ENCODE measurements at places on chromosomes 16 and 17.

DNA sequence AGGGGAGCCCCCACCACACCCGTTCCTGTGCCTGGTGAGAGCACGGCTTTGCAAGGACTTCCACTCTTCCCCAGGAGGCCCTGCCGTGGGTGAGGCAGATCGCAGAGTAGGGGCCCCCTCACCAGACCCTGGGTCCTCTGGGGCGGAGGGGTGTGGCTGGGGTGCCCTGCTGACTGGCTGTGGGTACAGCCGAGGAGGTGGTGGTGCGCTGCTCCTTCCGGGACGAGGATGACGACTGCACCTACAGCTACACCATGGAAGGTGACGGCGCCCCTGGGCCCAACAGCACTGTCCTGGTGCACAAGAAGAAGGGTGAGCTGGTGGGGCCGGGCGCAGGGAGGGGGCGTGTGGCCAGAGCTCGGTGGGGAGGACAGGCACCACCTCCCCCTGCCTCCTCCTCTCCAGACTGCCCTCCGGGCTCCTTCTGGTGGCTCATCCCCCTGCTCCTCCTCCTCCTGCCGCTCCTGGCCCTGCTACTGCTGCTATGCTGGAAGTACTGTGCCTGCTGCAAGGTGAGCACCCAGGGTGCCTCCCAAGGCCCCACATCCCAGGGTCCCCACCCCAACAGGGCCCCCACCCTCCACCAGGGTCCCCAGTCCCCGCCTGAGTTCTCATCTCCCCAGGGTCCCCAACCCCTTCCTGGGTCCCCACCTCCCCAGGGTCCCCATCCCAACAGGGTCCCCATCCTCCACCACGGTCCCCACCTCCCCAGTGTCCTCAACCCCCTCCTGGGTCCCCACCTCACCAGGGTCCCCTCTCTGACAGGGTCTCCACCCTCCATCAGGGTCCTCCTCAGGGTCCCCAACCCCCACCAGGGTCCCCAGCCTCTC is 16.1 kb downstream of the ITGB4 start:
- no peak for DNase-seq

- DNase-seq, result no peak
These were observed 57.3 kb downstream of the CACNG5 start for GRCh38 chr17:66892246-66892645.

- DNase-seq, result no peak
These were observed 9.6 kb downstream of the FTO start for GRCh38 chr16:53713403-53714204.

GRCh38 chr17:30568117-30568430 is 90.9 kb downstream of the GOSR1 start:
- DNase-seq, result no peak

GRCh38 chr16:8630255-8630953 is 8.9 kb downstream of the METTL22 start:
- no peak for DNase-seq

DNA sequence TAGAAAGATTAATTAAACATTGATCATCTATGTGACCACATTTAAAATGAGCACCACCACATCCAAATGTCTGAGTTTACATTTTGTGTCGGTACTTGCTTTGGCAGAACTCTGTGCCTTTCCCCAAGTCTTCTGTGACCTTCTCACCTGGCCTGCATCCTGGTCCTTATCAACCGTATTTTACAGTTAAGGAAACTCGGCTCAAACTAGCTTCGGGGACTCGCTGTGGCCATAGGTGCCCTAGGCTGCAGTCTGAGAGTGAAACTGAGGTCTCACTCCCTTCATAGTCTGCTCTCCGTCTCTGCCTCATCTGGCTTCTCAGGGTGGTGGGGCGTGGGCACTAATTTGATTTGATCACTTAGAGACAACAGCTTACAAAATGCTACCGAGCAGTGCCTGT is 555.5 kb downstream of the WWOX start:
- no peak for DNase-seq

DNA sequence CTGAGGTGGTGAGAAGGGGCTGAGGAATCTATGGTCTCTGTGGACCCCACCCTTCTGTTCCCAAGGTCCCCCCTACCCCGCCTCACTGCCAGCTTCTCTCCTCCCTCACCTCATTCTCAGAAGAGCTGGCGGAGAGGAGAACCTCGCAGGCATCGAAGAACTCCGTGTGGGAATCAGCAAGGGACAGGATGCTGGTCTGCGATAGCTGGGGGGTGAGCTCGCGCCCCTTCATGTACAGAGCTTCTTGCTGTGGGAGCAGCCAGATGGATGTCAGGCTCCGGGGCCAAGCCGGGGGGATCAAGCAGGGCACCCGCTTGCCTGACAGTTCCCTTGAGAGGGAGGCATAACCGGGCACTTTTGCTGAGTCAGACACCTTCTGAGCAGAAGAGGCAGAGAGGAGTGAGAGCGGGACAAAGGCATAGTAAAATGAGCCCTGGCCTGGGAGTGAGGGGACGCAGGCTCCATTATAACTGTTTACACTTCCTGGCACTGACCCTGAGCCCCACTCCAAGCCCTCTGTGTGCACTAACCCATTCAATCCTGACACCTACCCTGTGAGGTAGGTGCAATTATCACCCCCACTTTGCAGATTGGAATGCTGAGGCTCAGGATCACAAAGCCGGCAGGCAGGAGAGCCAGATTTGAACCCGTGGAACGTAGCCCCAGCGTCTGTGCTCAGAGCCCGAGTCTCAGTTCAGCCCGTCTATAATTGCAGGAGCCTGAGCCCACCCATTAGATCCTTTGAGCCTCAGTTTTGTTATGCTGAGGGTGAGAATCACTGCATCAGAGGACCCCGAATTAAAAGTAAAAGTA is 6.3 kb downstream of the OSBPL7 start:
- DNase-seq, result no peak

- DNase-seq, result no peak
These were observed 43.3 kb upstream of the NF1 start for GRCh38 chr17:31051506-31051905.

- DNase-seq, result no peak
These were observed 23.6 kb downstream of the CACNA1G start for GRCh38 chr17:50584116-50584515.

DNA sequence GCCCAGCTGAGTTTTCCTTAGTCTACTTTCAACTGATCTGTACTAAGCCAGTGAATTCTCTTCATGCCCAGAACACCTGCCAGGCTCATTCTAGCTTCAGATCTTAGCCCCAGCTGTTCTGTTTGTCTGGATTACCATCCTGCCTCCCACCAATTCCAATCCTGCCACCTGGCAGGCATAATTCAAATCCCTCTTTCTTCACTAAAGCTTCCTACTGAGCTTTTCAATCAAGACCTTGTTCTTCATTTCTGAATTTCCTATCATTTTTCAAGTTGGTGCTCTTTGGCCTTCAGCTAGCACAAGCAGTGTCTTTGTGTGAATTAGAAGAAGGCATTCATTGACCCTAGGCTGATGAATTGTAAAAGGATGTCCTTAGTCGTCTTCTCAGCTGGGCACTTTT is 357.6 kb downstream of the UTP18 start:
- no peak for DNase-seq

- DNase-seq, result no peak
These were observed 139.0 kb downstream of the SNX11 start for GRCh38 chr17:48246612-48247011.

- DNase-seq, result no peak
These were observed 551.2 kb upstream of the CA10 start for GRCh38 chr17:52709724-52710123.

DNA sequence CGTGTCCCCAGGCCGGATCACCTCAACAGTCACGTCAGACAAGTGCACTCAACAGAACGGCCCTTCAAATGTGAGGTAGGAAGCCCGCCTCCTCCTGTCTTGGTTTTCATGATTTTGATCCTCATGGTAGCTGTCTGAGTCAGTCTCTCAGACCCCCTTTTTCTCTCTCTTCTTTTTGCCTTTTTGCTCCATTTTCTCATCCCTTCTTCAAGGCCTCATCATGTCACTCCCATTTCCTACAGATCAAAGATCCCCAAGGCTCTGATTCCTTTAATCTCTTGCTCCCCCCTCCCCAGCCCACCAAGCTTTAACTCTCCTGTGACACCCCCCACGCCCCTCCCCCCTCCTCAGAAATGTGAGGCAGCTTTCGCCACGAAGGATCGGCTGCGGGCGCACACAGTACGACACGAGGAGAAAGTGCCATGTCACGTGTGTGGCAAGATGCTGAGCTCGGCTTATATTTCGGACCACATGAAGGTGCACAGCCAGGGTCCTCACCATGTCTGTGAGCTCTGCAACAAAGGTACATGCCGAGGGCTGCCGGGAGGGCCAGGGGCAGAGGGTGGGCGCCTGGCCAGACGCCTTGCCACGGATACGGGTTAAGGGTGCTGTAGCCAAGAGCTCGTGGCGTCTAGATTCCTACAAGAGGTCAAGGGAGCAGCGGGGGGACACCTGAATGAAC is 2.0 kb downstream of the MAZ start:
- no peak for DNase-seq

DNA sequence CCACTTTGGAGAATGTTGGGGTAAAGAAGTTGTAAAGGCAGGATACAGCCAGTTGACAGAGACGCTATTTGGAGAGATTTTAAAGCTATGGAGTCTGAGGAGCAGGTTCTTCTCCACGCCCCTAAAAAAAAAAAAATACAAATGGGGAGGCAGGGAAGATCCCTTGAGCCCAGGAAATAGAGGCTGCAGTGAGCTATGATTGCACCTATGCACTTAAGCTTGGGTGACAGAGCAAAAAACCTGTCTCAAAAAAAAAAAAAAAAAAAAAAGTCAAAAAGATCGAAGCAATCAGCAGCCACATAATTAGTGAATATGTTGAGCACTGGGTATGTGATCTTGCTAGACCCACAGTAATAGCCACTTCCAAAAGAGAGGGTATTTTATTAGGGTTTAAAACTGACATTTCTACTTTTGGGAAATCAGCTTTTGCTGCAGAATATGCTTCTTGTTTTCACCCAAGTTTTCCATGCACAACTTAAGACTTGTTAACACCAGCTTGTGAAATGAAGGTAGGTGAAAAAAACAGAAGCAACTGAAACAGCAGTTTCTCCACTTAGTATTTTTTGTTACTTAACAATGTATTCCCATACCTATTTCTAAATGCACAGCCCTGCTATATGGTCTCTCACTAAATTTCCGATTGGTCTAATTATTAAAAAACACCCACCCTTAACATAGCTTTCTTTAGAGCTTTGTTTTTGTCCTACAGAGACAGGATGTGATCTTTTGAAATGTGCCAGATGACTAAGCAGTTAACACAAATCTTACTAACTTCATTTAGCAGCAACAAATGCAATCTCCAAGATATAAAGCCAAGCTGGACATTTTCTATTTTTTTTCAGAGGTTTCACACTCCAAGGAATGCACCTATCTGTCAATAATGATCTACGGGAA is 2.5 kb upstream of the ARL6IP1 start:
- DNase-seq, result no peak

DNA sequence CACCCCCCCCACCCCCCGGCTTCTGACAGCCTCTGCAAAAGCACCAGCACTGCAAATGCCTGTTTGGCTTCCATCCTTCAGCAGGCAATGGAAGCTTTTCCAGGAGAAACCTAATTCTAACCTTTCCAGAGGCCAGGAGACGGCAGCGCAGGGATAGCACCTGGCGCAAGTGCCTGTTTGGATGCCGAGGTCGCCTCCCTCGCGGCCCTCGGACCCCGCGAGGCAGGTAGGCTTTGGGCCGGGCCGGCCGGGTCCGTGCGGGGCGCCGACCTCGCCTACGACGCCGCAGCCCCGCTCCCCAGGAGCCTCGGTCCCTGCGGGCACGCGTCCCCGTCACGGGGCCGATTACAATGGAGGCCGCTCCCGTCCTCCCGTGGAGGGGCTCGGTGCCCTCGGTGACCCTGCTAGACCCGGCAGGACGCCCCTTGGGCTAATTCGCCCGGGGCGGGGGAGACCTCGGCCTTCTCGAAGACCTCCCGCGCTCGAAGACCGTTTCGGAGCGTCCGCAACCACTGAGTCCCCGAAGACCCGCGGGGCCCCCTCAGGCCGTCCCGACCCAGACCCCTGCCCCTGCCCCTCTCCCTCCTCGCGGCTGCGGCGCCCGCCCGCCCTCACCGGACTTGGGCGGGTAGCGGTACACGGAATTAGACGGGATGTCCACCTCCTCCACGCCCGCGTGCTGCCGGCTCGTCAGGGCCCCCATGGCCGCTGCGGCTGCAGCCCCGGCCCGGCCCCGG is 587 bp downstream of the RNF157 start:
- DNase-seq, result no peak

GRCh38 chr16:11755022-11755760 is 12.5 kb upstream of the TXNDC11 start:
- no peak for DNase-seq

DNA sequence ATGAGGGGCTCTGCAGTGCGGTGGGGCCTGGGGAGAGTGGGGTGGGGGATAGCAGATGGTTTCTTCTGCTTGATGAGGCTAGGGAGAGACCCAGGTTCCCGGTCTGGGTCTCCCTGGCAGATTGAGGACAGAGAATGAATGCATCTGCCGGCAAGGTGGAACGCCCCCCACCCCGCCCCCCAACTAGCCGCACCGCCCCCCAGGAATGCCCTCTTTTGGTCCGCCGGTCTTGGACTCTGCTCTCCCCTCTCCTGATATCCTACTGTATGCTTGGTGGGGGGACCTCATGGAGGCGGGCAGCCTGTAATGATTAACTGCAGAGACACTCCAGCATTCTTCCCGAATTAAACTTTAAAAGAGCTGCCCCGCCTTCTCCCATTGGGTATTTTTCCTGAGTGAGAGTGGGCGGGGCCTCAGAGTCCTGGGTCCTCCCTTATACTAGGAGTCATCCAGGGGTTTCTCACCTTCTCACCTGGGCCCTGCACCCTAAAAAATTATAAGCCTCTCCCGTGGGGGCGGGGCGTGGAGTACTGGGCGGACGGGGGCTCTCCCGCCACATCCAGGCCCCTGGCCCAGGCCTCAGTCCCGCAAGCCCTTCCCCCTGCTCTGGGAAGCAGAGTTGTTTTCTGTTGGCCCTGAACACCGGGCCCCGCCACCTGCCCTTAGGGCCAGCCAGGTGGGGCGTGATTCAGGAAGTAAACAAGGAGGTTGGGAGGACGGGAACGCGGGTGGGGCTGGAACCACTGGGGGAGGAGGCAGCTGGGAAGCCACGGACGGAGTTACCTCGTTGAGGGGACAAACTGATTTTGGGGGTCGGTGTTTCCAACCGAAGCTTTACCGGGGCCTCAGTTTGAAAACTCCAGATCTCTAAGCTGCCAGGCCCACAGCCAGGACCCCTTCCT is 1.5 kb downstream of the GRB7 start:
- no peak for DNase-seq

DNA sequence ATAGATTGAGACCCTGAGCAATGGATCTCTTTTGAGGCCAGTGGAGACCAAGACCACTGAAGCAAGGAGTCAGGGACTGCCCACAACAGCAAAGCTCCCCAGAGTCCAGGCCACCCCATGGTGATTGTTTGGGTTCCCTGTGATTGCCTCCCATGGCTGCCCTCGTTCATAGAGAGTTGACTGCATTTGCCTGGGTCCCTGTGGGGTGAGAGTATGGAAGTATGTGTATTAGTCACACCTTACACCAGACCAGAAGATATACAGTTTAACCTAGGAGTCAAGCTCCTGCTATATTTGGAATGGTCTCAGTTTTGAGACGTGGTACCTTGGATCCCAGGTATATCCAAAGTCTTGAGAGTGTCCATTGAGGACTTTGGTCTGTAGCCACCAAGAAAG is 20.2 kb downstream of the HLF start:
- DNase-seq, result no peak

DNA sequence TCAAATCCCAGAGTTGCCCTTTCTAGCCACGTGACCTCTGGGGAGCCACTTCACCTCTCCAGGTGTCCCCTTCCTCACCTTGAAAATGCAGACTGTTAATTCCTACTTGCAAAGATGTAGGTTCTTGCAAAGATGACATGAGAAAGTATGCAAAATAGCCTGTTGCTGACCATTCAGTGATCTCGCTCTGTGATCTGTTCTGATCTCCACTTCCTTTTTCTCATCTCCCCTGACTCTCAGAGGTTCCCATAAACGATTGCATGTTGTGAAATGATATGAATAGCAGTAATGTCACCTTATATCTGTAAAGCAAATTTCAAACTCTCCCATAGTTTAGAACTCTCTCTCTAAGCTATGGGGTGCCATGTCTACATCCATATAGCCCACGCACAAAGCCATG is 182.3 kb downstream of the TMEM132E start:
- no peak for DNase-seq

All from germinal center (tissue), 1 donor.